GM06990 (cell line): ENCODE measurements at places on chromosomes 4 and X.

DNA sequence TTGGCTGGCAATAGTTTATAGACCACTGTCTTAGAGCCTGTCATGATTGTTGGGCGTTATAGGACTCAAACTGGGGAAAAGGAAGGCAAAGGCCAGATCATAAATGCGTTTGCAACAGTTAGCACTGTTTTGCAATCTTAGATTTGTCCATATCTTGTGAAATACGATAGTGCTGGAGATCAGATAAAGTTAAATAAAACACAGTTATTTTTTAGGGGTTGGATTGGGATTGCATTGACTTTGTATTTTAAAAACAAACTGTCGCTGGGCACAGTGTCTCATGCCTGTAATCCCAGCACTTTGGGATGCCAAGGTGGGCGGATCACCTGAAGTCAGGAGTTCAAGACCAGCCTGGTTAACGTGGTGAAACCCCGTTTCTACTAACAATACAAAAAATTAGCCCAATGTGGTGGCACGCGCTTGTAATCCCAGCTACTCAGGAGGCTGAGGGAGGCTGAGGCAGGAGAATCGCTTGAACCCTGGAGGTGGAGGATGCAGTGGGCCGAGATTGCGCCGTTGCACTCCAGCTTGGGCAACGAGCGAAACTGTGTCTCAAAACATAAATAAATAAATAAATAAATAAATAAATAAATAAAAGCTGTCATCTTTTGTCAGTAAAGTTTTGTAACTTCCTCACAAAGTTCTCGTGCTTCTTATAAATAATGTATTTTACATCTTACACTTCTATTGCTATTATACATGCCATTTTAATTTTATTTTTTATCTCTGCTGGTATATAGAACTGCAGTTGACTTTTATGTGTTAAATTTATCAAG, 117.2 kb downstream of the KDM6A start:
- DNase-seq, result no peak

DNA sequence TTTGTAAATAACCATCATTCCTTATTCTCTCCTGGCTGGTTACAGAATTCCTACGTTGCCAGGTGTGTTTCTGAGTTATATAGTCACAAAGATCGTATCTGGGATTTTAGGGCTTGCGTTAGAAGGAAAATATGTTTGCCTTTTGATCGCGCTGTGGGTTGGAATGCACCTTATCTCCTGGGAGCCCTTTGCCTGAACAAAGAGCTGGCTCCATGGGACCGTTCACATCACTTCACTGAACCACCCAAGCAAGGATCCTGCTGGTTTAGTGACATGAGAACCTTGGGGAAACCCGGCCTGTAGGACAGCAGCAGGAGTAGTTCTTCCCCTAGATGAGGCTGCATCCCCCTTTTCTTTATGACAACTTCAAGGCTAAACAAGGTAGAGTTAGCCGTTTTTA, 51.6 kb downstream of the RS1 start:
- DNase-seq, result no peak

DNA sequence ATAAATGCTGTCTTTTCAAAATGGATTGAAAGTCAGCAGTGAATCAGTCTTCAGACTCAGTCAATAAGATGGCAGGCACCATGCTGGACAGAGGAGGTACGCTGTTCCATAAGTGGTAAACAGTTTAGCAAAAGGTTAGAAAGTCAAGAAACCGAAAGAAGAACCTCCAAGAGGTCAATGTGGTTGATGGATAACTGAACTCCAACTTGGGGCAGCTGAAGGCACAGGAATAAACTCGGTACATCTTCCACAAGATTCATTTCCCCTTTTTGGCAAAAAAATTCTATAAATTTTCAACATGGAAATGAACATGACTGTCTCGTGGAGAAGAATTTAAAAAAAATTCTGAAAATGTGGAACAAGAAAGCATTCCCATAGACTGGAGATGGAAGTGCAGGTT, 18.4 kb upstream of the SEL1L3 start:
- no peak for DNase-seq

DNA sequence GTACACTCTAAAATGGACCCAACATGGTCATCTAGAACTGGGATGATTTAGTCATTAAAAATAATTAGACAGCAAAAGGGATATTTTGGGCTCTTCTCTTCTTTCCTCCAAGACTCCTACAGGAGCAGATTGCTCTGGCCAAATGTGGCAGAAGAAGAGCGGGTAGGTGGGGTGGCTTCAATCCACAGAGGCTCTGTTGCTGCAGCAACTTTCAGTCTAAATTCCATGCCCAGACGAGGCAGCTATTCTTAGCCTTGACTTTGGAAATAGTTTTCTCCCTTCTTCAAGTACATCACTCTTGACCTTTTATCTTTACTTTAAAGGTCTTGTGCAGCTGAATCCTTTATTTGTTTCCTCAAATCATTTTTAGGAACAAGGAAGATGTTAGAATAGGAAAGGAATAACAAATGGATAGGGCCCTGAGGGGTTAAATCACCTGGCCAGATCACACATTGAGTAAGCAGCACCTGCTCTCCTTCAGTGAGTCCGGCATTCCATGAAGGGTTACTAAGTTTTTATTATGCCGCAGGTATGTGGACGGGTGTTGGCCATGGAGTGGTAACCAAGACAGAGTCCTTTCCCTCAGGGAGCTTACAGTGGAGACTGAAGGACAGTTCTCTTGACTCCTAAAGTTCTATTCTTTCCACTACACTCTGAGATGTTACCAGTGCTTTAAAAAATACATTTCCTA, 19.3 kb upstream of the SORBS2 start:
- DNase-seq, result no peak

GRCh38 chrX:1336948-1337779, 579 bp downstream of the IL3RA start:
- DNase-seq, result no peak

DNA sequence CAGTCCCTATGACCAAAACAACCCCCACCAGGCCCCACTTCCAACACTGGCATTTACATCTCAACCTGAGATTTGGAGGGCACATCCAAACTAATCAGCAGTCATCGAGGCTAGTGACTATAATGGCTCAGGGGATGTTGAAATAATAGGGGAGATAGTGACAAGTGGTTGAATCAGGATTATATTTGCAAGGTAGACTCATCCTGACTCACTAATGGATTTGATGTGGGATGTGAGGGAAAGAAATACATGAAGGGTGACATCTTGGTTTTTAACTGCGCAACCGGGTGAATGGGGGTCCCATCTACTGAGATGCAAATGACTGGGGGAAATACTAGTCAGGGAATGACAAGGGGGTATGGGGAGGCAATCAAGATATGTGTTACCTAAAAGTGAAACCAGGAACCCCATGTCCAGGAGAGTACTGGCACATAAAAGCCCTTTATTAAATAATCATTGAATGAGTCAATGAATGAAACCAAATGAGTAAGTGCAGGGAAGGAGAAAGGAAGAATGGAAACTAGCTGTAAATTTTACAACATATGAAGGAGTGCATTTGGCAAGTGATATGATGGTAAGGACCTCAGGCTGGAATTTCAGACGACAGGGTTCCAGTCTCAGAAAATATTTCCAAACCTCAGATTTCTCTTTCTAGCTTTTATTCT, 78.3 kb downstream of the PARM1 start:
- DNase-seq, result no peak

GRCh38 chr4:139986106-139986505, 167.9 kb downstream of the MAML3 start:
- DNase-seq, result no peak

DNA sequence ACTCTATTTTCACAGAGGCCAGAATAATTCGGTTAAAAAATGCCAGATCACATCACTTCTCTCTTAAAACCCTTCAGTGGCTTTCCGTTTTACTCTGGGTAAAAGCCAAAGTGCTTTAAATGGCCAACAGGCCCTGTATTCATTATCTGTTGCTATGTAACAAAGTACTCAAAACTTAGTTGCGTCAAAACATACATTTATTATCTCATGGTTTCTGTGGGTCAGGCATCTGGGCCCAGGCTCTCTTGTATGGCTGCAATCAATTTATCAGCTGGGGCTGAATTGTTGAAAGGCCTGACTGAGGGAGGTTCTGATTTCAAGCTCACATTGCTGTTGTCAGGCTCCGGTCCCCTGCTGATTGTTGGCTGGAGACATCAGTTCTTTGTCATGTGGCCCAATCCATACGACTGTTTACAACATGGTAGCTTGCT, 72.7 kb upstream of the H2AZ1 start:
- DNase-seq, result no peak

DNA sequence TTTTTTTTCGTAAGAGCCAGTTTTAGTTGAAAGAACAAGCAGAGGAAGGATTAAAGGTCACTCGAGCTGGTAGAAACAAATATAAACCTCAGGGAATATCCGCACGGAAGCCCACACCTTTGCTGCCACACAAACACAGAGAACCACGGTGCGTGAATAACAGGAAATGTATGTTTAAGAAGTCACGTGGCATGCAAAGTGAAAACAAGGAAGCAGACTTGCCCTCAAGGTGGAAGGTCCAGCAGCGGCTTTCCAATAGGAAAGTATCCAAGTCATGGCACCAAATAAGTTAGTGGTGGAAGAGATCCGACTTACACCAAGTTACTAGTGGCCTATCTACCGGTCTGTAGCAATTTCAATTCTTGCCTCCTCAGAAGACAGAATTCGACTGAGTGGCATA, 215.5 kb downstream of the HHIP start:
- DNase-seq, result no peak

GRCh38 chrX:99800016-99800415, 610.1 kb downstream of the PCDH19 start:
- no peak for DNase-seq

DNA sequence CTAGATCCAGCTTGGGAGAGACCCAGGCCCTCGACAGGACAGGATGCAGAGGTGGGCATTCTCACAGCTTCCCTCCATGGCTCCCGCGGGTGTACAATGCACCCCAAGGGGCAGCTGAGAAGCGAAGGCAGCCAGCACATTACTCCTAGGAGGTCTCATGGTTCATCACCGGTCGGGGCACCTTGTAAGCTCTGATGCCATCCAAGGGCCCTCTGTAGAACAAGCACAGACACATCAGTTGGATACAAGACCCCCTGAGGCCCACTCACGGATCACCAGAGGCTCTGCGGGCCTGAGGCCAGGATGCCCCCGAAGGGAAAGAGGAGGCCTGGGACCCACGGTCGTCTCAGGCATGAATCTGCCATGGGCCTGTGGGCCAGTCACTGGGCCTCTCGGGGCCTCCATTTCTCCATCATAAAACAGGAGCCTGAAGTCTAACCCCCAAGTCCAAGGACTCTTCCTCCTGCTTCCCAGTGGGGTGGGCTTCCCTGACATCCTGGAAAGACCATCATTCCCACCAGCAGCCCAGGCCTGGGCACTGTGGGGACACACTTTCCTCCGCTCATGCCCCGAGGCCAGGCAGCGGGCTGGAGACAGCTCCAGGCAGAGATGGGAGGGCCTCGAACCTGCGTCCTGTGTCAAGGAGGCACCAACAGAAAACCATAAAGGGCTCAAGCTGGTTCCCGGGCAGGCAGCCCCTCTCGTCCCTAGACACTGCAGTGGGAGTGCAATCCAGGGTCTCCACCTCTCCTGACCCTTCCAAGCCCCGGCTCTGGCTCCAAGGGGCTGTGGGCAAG, 20.1 kb downstream of the HMX1 start:
- no peak for DNase-seq

GRCh38 chr4:91636083-91636482, 667.7 kb upstream of the GRID2 start:
- DNase-seq, result no peak

- DNase-seq, result no peak
Measured at GRCh38 chrX:23515028-23515427, 152.3 kb upstream of the PRDX4 start.

GRCh38 chr4:77734928-77735327, 84.2 kb downstream of the CNOT6L start:
- peak; percentile 36 for DNase-seq

GRCh38 chrX:30615229-30615628, 37.7 kb upstream of the TASL start:
- no peak for DNase-seq

GRCh38 chr4:14855719-14856061, 146.6 kb upstream of the CPEB2 start:
- no peak for DNase-seq

- no peak for DNase-seq
Measured at GRCh38 chr4:158521484-158522088, at the start of gene RXFP1. TSS of gene RXFP1 (plus strand) at chr4:158521882. CDS start at chr4:158521977, 95 bp downstream.

GRCh38 chrX:57286507-57287251, at the start of gene FAAH2:
TSS of gene FAAH2 (plus strand) at chrX:57286706. CDS start at chrX:57286826, 120 bp downstream.
- peak; percentile 40 for DNase-seq

DNA sequence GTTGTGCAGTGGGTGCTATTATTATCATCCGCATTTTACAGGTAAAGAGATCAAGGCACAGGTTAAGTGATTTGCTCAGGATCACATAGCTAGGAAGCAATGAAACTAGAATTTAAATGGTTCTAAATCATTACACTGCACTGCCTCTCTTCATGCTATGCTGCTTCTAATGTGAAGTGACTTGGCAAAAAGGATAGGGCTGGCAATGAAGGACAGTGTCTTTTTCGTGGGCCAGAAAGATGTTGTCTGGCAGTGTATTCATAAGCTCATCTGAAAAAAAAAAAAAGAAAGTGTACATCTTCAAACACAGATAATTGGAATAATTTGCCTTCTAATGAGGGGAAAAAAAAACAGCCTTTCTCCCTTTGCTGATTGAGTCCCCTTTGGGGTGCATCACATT, 132.2 kb upstream of the FUNDC1 start:
- no peak for DNase-seq

- no peak for DNase-seq
Measured at GRCh38 chrX:150150076-150150779, 211.9 kb upstream of the EOLA2 start.

- no peak for DNase-seq
Measured at GRCh38 chrX:794311-794710, 163.7 kb downstream of the SHOX start.

DNA sequence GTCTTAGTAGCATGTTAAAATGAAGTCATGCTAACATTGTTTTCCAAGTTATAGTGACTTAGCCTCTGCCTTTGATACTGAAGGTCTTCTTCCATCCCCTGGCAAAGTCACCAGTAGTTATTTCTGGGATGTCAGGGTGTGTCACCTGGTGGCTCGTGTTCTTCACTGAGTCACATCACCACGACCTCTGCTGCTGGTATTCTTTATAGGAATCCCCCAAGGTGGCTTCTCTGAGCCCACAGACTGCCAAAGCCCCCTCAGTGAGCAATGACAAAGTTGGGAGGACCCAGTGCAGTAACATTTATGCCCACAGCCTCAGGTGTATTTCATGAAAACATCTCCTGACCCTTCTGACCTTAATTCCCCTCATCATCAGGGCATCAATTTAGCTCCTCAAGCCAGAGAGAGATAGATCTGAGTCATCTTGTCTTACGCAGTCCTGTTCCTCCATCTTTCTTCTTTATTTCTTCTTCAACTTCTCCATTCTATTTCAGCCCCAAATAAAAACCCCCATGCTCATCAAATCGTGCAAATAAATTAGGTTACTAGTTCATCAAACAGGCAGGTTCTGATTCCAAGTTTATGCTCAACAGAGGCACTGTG, 29.3 kb upstream of the GPRIN3 start:
- no peak for DNase-seq
